ENCODE measurements at places on chromosomes 6 and 20.

DNA sequence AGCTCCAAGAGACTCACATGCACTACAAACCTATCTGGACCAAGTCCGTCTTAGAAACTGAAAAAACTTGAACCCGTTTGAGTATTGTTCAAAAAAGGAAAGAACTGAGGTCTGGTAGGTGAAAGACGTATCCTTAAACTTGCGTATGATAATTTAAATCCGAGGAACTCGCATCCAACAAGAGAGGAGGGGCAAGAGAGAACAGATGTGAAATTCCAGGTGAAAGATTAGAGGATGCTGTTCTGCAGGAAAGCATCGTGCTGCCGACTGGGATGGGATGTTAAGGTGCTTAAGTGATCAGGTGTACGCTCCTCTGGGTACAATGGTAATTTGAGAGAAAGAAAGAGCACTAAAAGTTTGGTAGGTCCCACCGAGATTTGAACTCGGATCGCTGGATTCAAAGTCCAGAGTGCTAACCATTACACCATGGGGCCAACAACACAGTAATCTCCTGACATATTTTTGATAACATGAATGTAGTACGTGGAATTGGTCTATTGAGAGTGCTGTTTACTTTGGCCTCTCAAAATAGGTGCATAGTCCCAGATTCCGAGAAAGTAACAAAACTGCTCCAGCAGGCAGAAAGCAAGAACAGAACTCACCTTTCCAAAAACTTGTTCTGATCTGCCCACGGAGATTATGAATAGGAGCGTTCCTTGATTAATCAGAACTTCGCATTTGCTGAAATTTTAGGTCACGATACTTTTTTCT lies 53.5 kb upstream of the BTN3A2 start:
- no peak for DNase-seq

- no peak for DNase-seq
These were observed 347.6 kb upstream of the MMS22L start for GRCh38 chr6:97630604-97631003.

DNA sequence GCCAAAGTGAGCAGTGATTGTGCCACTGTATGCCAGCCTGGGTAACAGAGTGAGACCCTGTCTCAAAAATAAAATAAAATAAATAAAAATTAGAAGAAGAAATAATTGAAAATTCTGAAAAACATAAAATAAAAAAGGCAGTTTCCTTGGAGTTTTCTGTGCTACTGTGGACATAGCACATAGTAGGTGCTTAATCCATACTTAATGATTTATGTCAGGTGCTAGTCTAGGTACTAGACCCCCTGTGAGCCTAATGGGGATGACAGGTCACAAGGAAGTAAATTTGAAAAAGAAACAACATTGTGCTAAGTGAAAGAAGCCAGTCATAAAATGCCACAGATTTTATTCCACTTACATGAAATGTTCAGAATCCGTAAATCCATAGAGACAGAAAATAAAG lies 9.2 kb upstream of the SLC9A8 start:
- no peak for DNase-seq

- no peak for DNase-seq
These were observed 370.1 kb downstream of the CD83 start for GRCh38 chr6:14487625-14488024.

DNA sequence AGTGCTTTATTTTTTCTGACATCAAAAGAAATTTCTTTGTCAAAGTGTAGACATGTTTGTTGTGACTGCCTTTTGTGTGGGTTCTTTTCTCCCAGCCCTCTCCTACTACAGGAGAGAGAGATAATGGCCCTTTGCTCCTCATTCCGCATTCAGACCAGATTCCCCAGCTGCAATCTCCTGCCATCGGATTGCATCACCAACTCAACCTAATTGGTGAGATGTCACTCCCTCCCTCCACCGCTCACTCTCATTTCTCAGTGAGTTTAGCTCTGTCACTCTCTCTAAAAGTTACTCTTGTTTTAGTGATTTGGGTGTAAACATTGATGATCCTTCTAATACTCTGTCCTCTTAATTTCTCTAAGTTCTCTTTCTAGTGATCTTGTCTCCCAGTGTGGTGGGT lies 22.7 kb downstream of the UTRN start:
- no peak for DNase-seq

- DNase-seq = no peak
These were observed 105.5 kb downstream of the TIAM2 start for GRCh38 chr6:155100591-155100990.

- no peak for DNase-seq
These were observed 94.9 kb downstream of the RFX6 start for GRCh38 chr6:116971959-116972358.

DNA sequence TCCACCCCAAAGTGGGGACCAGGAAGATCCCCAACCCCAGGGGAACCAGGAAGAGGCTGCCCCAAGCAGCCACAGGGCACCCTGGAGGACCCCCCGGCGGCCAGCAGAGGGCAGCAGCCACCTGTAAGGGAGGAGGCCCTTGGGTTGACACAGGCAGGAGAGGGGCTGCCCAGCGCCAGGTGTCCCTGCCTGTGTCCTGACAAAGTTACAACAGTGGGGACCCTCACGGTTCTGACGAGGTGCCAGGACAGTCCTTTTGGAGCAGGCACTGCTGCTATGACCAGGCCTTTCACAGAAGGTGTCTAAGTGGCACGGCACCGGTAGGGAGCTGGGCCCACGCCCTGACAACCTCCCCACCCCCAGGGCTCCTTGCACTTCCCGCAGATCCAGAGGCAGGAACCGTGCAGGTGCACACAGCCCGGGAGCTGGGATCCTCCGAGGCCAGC lies 176.7 kb downstream of the BMP7 start:
- DNase-seq = peak; percentile 81

DNA sequence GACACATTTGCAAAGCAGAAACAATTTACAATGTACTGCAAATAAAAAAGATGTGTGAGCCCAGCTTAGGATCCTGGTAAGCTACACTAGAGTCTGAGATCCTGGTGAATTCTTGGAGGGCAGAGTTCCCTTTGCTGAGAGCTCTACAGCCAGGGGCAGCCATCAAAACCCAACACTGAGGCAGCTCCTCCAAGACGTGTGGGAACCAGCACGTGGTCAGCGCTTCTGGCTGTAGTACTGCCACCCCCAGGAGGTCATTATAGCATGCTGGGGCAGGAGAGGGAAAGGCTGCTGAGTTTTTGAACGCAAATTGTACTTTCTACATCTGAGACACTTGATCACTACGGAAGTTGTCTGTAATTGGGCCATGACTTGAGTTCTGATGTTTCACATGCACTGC lies 131.5 kb downstream of the INSM1 start:
- no peak for DNase-seq

- DNase-seq = no peak
These were observed 592.8 kb upstream of the JAG1 start for GRCh38 chr20:11266571-11266970.

- no peak for DNase-seq
These were observed 66.5 kb upstream of the IER3 start for GRCh38 chr6:30810813-30811339.

- DNase-seq = no peak
These were observed 55.5 kb downstream of the TRAF3IP2 start for GRCh38 chr6:111550195-111550594.

DNA sequence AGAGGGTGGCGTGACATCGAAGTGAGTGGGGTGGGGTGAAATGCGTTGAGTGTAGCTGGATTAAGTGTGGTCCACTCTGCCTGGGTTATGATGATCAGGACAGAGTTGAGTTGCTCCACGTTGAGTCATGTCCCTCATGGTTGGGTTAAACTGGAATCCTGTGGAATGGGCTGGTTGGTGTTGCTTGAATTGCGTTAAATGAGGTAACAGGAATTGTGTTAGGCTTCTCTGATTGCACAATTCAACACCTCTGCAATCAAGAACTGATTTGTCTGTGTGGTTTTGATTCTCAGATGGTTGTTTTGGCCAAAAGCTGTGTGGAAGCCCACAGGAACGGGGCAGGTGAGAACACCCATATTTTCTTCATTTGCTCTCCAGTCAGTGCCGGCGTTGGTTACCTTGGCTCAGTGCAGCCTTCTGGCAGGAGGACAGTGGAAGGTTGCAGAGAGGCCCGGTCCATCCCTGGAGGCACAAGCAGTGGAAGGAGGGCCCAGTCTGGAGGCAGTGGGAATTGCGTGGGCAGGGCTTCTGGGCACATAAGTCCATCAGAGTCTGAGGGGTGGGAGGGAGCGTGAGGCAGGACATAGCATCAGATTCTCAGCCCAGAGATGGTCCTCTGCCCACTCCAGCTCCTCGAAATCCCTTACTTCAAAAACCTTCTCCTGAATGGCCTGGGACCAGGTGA lies 11.6 kb downstream of the NOTCH4 start:
- DNase-seq = no peak

Data from activated naive CD8-positive, alpha-beta T cell treated with anti-CD3 and anti-CD28 coated beads, Interleukin-2, amount 10 ng/mL, durations not matched to agents 7 days and 5 days (primary cell).